ENCODE measurements at places on chromosomes 2 and 18.

DNA sequence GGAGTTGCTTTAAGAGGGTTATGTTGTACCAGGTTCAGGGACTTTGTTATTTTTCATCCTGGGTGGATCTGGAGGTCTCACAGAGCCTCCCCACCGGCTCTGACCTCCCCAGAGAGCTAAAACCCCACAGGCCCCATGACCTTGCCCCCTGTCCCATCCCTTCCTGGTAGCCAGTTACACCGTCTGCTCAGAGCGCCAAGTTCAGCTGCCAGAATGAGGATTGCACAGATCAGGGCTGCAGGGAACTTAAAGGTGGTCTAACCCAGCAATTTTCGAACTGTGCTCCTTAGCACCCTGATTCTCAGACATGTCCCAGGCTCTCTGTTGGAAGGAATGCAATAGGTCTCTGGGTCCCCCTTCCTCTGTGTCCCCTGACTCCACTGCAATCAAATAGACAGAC is 32.1 kb downstream of the ATOH8 start:
- no peak for DNase-seq

DNA sequence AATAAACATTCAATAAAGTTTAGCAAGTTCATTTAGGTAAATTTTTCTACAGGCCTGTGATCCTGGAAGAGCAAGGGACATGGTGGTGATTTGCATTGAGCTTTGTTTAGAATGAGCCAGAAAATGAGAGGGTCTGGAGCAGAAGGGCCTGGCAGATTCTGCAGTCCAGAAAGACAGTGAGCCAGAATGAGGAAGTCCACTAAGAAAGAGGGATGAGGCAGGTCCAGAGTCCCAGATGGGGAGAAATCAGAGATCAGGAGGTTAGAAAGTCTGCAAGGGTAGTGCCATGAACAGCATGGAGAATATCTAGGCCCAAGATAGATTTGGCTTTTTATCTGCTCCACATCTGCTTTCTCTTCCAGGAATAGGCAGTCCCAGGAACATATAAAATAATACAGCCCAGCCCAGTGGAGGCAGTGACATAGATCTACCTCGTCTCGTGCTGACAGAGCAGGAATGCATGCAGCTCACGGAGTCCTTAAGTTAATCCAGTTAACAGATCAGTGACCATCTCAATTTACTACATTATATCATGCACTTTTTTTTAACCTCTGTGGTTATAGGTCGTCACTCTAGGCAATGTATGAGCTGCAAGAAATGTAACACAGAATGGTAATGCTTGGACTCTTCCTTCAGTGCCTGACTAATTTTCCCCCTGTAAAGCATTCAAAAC is 429.0 kb downstream of the SUCLG1 start:
- no peak for DNase-seq

DNA sequence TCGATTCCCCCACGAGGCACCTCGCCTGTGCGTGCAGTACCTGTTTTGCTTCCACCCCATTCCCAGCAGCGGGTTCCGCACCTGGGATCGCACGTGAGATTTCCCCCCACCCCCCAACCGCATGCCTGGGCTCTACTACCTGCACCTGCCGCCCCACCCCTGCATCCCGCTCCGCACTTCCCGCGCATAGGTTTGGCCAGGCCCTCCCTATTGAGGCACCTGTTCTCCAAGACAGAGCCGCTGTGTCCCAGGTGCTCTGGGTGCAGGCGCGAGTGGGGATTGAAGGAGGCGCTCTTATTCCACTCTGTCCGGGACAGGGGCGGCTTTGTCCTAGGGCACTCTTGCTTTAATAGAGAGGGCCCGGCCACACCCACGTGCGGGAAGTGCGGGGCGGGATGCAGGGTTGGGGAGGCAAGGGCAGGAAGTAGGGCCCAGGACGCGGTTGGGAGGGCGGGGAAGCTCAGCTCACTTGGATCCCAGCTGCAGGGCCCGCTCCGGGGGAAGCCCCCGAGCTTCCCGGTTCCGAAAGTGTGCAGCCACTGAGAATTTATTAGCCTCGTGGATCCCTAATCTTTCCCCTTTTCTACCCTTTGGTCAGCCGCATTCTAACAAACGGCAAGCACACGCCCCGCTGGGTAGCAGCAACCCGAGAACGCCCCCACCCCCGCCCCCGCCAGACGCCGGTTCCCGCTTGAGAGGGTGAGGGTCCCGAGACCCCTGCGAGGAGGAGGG is 670 bp upstream of the MOCOS start:
- DNase-seq: no peak

GRCh38 chr18:4181882-4182568 is 273.1 kb downstream of the DLGAP1 start:
- DNase-seq: no peak

DNA sequence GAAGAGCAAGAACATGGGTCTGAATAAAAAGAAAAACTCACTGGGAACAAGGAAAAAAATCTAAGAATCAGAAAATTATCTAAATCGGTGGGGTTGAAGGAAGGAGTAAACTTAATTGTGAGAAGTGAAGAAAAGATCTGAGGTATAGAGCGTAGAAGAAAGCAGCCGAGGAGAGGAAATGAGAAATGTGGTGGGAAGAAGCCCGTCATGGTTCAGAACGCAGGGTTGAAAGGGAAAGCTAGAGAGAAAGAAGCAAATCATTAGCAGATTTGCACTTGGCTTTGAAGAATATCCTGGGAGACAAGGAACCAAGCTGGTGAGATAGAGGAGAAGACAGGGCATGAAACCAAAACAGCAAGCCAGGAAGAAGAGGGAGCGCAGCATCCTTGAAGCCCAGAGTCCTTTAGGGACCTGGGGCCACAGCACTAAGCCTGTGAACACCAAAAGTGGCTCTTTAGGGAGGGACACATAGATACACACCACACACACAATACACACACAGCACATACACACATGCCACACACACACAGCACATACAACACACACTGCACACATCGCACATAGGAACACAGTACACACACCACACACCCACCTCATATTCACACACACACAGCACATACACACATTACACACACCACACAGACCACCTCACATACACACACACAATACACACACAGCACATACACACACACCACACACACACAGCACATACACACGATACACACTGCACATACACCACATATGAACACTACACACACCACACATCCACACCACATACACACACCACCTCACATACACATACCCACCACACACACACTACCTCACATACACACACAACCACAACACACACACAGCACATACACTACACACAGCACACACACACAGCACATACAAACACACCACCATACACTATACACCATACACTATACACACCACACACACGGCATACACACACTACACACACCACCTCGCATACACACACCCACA is 274.6 kb downstream of the ETAA1 start:
- DNase-seq: no peak

GRCh38 chr18:66393463-66393862 is 210.4 kb downstream of the CDH19 start:
- no peak for DNase-seq

DNA sequence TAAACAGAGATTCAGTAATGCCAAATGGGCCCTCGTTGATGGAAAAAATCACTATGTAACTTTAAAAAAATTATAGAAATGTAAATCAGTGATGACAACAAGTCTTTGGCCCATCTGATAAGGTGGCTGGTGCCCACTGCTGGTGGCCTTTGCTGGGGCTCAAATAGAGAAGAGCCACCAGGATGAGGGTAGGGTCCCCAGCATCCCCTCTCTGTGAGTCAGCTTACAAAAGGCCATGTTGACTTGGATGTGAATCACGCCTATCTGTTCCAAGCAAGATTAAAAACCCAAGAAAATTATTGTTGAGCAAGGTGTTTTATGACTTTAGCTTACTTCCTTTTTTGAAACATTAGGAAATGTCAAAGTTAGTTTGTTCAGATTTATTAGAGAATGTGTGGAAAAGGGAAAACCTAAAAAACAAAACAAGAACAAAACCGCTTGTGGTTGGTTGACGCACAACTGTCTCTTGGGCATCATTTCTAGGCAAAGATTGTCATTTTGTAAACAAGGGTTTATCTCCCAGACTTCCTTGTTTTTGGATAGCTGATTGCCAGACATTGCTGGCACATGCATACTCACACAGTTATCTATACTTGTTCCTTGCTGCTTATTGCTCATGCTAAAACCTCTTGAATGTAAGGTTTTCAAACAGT is 53.7 kb upstream of the ZNF396 start:
- DNase-seq: no peak

DNA sequence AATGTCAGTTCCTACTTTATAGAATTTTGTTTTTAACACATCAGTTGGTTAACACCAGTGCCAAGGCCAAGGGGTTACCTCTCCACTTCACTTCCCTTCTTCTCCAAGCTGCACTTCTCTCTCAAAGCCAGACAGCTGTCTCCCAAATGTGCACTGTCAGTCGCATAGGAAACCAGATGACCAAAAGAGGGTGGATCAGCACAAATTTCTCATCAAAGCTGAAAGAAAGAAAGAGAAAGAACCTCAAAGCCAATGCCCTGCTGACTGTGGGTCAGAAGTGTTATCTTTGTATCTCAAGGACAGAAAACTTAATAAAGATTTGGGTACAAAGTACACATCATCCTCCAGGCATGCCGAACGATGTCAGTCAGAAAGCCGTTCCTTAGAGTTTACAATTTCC is 32.2 kb downstream of the SPATS2L start:
- DNase-seq: no peak

GRCh38 chr2:201859949-201860348 is 53.6 kb downstream of the CDK15 start:
- no peak for DNase-seq

GRCh38 chr2:76268902-76269620 is 558.3 kb upstream of the GCFC2 start:
- DNase-seq: no peak

DNA sequence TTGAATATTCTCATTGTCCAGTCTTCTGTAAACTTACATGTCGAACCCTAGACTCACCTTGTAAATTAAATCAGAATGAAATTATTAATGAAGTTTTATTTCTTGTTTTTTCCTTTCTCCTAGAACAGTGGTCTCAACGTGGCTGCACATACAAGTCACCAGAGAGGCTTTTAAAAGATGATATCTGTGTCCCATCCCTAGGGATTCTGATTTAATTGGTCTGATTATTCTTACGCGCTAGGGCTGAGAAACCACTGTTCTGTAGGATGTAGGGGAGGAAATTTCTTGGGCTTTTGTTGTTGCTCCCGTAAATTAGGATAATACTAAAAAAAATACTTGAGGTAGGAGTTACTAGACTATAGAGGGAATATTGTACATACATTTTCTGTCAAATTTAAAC is 32.1 kb downstream of the PPM1B start:
- no peak for DNase-seq

DNA sequence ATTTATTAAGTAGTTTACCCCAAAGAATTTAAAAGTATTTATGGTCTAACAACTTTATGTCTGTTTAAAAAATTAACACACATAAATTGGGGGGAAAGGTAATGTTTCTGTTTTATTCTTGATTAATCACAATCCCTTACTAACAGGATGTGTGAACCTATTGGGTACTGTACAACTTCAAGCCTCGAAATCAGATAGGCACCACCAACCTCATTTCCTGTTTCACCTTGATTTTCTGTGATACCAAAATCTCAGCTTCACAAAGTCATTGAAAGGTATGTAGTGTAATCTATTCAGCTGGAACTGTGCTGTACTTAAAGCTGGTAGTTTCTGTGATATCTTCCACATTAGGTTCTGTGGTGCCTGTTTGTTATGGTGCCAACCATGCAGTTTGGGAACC is 4.0 kb downstream of the RNMT start:
- DNase-seq: peak; percentile 17

- no peak for DNase-seq
These were observed 97.3 kb downstream of the TACR1 start for GRCh38 chr2:75102011-75102410.

DNA sequence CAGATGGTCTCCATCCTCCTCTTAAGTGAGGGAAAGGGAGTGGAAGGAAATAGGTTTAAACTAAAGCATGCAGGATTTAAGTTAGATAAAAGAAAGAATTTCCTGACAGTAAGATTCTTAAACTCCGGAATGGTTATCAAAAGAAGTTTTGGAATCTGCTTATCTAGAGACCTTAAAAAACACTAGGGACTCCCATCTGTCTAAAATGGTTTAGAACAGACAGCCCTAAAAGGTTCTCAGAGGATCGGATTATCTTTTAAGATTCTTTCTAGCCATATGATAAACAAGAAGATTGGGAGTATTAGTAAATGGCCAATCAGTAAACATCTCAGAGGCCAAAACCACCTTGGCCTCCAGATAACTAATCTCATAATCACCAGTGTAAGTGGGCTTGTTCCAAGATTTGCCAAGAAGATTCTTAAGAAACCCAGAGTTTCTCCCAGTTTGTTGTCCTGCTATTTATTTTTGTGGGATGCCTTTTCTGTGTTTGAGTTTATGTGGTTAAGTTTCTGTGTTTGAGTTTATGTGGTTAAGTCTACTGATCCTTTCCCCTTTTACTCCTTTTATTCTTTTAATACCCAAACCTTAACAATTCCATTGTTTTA is 314.9 kb upstream of the NRP2 start:
- no peak for DNase-seq

DNA sequence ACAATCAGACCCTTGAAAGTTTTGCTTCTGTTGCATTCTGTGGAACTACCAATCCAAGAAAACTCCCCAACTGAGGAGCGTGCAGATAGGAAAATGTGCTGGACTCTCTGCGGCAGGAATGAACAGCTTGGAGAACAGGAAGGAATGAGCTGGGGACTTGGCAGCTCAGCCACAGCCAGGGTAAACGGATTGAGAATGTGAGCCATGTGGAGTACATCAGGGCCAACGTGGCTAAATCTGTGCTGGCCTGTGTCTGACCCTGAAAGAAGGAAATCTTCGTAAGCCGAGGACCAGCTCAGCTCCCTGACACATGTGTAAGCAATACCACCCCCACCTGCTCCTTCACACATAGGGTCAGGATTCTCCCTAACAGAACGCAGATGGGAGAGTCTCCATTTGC is 1023.7 kb downstream of the BCL11A start:
- no peak for DNase-seq

GRCh38 chr18:49898421-49898820 is 85.1 kb upstream of the ACAA2 start:
- DNase-seq: peak; percentile 38

DNA sequence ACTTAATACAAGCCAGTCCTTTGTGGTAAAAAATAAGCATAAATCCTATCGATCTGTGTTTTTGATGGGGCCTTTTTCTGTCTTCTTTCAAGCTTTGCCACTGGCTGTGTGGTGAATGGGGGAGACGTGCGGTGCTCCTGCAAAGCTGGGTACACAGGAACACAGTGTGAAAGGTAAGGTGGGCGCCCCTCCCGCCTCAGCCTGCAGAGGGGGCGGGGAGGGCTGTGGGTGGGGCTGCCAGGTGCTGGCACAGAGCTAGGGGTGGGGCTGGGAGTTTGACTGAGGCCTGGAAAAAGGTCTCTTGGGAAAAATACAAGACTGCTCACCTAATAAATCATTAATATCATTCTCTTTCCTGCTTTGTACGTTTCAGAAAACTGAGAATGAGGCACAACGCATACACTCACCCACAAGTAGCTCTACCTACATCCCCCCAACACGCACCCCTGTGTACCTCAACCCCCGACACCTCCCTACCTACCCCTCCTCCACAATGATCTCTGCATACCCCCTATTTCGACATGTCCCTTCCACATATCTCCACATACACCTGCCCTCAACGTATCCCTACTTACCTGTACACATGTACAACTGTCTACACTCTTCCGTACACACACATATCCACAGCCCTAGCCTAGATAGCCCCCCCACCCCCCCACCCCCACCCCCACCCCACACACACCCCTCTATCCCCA is 129.7 kb upstream of the TTC39C start:
- no peak for DNase-seq

- DNase-seq: no peak
These were observed 31.5 kb downstream of the ZNF519 start for GRCh38 chr18:14100503-14101286.
